Activated T-cell treated with anti-CD3 and anti-CD28 coated beads, Interleukin-2, amount 50 U/mL, for 1 hour (primary cell): ENCODE measurements at places on chromosomes 12 and 14.

DNA sequence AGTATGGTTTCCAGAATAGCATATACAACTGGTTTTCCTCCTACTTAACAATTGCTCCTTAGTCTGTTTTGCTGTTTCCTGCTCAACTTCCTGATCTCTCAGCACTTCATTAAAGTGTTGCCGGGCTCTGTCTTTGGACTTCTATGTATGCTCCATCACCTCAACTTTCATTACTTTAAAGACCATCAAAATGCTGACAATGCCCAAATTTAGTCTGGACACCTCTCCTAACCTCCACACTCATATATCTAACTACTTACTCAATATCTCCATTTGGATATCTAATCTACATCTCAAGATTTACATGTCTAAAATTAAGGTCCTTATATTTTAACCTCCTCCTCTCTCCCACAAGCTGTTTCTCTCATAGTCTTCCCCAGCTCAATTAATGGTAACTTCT is 54.4 kb upstream of the LGR5 start:
- no peak for DNase-seq

GRCh38 chr12:24421759-24422158 is 472.3 kb upstream of the SOX5 start:
- no peak for DNase-seq

GRCh38 chr14:52020866-52021717 is 31.7 kb downstream of the RTRAF start:
- no peak for DNase-seq

- no peak for DNase-seq
Observed at GRCh38 chr14:45810152-45810872, 557.3 kb upstream of the MIS18BP1 start.

DNA sequence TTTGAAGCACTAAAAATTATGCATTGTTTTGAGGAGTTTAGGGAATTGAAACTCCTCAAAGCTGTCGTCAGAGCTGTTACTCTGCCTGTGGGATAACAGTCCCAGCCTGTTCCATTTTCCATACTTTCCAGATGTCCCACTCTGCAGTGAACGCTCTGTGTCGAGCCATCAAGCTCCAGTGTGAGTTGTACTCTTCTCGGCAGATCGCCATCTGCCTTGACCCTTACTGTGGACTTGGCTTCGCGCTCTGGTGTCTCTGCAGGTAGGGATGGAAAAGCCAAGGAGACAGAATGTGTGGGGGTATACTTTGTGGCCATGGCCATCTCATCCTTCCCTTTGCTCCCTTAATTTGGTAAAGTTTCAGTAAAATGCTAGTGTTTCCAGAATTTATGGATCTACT is 35.5 kb upstream of the ATF1 start:
- no peak for DNase-seq

DNA sequence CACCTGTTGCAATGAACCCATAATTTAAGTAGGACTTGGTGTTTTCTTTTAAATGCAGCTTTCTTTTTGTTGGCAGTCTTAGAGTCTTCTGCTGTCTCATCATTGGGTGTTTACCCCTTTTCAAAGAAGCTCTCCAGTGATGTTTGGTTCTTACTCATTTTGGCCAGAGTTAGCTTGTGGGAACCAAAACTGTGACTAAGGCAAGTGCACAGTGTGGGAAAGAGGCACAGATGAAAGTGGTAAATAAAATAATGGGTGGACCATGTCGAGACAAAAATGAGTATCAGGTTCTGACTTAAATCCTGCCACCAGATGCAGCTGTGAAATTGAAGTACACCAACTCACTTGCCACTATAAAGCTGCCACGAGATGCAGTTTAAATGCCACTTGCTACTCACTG is 615.4 kb upstream of the MIS18BP1 start:
- DNase-seq = no peak
